B cell (primary cell): ENCODE measurements at places on chromosomes 5 and 9. TPM values are rescaled to one million over a fixed set of nuclear protein-coding genes. Genes with fewer than 3 reads are reported as not detected.

The LSM11 gene
- 4.2 and 4.3 TPM in 2 replicates for total RNA-seq

GRCh38 chr9:131076347-131077195 is 19.8 kb upstream of the AIF1L start:
- no peak for DNase-seq

GRCh38 chr5:107389775-107390148 is 281.0 kb downstream of the EFNA5 start:
- DNase-seq: peak; percentile 15

GRCh38 chr5:178454821-178455479 is 135.2 kb downstream of the COL23A1 start:
- no peak for DNase-seq

GRCh38 chr9:73179589-73179988 is 27.9 kb downstream of the ANXA1 start:
- no peak for DNase-seq

DNA sequence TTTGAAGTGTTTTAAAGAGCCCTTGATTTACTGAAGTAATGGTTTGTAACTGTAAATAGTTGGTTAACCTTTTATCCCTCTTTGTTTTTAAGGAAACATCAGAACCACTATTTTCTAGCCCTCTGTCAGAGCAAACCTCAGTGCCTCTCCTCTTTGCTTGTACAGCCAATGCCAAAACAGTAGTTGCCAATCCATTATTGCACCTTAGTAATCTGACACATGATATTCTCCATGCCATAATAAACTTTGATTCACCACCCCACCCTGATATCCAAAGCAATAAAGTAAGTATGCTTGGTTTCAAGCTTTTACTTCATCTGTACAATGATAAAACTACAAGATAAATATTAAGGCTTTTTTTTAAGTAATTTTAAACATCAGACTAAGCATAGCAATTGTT is 100.8 kb downstream of the DMXL1 start:
- DNase-seq: no peak

DNA sequence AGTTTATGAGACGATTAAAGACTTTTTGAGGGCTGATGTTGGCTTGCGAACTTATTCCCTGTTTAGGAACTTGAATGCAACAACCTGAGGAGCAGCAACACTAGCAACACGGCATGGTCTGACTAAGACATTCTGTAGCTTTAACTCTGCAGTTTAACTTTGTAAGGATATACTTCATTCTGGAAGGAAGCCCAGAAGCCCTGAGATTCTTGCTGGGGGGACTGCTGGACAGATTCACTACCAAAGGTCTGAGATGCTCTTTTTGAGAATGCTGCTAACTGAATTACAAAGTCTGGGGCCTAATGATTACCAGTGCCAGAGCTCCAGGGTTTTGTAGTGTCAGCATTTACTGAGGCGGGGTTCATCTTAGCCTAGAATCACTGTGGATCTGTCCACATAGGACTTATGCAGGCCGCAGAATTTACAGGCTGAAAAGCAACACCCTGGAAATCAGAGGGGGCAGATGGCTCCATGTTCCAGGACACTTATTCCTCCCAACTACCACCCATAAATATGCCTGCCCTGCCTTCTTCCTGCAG is 537.1 kb upstream of the CDH18 start:
- DNase-seq: no peak
